ENCODE measurements at places on chromosomes 5 and 9.

DNA sequence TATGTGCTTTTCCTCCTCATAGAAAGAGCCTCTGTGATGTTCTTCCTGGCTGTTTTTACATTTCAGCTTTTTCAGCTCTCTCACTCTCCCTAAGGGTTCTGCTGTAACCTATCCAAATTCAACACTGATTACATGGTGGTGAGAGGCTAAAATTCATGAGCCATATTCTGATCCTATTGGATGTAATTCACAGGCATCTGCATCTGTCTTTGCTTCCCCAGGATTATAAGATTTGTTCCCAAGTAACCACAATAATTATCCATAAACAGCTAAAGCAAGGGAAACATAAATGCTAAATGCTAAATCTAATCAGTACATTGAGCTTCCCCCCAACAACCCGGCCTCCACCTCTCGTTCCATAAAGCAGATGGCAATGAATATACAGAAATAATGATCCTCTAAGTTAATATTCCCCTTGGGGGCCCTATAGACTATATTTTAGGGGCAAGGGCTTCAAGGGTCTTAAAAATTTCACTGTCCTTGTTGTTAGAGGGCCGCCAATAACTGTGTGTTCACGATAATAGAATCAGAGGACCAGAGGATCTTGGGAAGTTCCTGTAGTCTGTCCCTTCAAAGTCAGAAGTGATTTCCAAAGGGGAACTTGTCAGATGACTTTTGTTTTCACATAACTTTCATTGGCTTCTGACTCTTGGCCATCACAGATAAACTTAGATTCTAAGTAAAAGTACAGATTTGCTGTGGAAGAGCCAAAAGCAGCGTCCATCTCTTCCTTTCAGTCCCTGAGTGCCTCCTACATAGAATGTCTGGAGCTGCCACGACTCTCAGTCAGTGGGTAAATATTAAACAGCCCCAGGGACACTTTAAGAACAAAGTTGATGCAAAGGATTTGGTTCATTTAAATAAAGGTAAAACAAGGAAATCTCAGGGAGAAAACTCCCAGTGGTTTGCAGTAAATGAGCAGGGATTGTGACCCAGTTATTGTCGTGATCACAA, 125.6 kb downstream of the ALDH1A1 start:
- no peaks in the 10 kb centered on the region for H3K27me3 ChIP-seq
- no peak overlapping the region for H3K27ac ChIP-seq
- no peak for DNase-seq

DNA sequence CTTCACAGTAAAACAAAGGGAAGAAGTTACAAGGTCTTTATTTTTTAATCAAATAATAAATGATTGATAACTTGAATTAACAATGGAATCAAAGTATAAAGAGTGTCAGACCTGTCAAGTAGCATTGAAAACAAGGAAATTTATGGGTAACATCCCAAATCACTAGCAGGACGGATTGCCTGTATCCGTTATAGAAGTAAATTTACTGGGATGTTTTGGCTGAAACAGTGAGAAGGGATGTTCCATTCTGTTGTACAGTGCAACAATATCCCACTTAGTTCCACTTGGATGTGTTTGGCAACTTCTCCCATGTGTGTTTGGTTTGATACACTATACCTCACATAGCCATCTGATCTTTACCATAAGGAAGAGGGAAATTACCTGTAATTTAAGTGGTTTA, 421.0 kb upstream of the CHD1 start:
- no peak overlapping the region for H3K27ac ChIP-seq
- no peaks in the 10 kb centered on the region for H3K27me3 ChIP-seq
- H3K4me1 ChIP-seq = no peaks in the 10 kb centered on the region
- H3K36me3 ChIP-seq = no peaks in the 10 kb centered on the region
- DNase-seq = no peak

- no peaks in the 10 kb centered on the region for H3K27me3 ChIP-seq
- no peak overlapping the region for H3K27ac ChIP-seq
- H3K36me3 ChIP-seq = peaks cover 82% of the 10 kb centered on the region
- DNase-seq = no peak
- no peak overlapping the region for H3K4me3 ChIP-seq
- no peaks in the 10 kb centered on the region for H3K4me1 ChIP-seq
These were observed 13.5 kb downstream of the POLR1E start for GRCh38 chr9:37499297-37499696.

GRCh38 chr9:93036887-93037475, 21.5 kb upstream of the SUSD3 start:
- DNase-seq = no peak
- 0 out of 2 replicates have a peak, but pooled peaks cover 2% of the 10 kb centered on the region for H3K4me1 ChIP-seq
- no peaks in the 10 kb centered on the region for H3K27me3 ChIP-seq
- H3K4me3 ChIP-seq = no peak overlapping the region
- no peak overlapping the region for H3K27ac ChIP-seq

GRCh38 chr5:4947106-4947505, 193.0 kb upstream of the ADAMTS16 start:
- no peak overlapping the region for H3K27ac ChIP-seq
- no peaks in the 10 kb centered on the region for H3K27me3 ChIP-seq
- no peak for DNase-seq
- H3K36me3 ChIP-seq = no peaks in the 10 kb centered on the region

DNA sequence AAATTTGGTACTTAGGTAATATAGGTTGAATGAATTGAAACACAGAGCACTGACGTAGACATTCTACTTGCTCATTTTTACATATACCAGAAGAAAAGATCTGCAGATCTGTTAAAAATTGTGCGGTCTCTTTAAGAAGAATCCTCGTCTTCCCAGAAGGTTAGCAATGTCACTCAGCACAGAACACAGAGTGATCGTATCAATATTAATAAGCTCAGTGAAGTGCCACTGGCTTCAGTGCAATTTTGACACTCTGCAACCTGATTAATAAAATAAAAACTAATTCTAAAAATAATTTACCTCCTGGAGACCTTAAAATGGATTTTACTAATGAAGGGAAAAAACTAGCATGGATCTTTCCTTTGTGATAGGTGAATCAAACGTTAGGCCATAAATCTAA, 356.1 kb upstream of the DMAC1 start:
- no peak overlapping the region for H3K4me3 ChIP-seq
- no peaks in the 10 kb centered on the region for H3K36me3 ChIP-seq
- DNase-seq = no peak
- H3K27me3 ChIP-seq = no peaks in the 10 kb centered on the region
- no peak overlapping the region for H3K27ac ChIP-seq

DNA sequence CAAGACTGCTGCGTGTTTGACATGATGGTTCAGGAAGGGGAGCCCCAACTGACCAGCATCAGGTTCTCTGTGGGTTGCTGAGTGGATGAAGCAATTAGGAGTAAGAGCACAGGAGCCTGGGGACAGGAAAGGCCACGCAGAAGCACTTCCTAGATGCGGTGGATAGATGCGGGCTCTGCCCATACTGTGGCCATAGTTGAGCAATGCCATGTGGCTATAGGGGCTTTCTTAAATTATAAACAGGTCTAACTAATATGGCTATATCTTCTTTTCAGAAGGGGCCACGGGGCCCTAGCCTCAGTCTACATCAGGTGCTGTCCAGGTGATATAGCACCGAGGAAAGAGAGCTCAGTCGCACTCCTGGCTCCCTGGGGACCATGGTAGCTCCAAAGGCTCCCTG, 198.6 kb downstream of the GADD45G start:
- H3K36me3 ChIP-seq = no peaks in the 10 kb centered on the region
- no peak for DNase-seq
- no peak overlapping the region for H3K27ac ChIP-seq
- H3K27me3 ChIP-seq = no peaks in the 10 kb centered on the region

DNA sequence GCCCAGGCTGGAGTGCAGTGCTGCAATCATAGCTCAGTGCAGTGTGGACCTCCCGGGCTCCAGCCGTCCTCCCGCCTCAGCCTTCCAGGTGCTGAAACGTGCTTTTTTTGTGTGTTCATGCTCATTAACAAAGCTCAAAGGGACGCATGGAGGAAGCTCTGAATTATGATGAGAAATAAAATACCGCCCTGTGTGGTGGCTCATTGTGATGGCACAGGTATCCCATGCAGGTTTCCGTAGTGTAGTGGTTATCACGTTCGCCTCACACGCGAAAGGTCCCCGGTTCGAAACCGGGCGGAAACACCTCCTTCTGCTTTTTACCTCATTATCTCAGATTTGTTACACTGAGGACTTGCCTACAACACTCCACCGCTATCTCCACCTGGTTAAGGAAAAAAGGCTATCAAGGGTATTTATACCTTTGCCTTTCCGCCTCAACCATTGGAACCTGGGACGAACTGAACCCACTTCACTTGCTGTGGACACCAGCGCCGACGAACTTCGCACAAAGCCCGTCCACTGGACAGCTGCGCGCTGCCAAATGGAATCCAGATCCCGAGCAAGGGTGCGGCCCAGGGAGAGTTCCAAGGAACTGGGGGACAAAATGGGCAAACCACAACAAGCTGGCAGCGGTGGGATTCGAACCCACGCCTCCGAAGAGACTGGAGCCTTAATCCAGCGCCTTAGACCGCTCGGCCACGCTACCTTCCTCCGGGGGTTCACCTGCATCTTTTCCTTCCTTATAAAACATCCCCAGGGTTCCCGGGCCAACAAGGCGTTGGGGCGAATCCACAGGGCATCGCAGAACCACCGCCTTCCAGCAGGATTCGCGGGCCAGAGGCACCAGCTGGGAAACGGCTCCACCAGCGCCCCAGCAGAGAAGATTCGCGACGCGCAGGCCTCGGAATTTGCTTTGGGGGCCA, 26.3 kb downstream of the OR2V2 start:
- no peaks in the 10 kb centered on the region for H3K36me3 ChIP-seq
- H3K27me3 ChIP-seq = peaks cover 34% of the 10 kb centered on the region
- H3K27ac ChIP-seq = no peak overlapping the region
- peak; percentile 94 for DNase-seq
- H3K4me3 ChIP-seq = peak overlapping the region; percentile 72
- no peaks in the 10 kb centered on the region for H3K4me1 ChIP-seq

DNA sequence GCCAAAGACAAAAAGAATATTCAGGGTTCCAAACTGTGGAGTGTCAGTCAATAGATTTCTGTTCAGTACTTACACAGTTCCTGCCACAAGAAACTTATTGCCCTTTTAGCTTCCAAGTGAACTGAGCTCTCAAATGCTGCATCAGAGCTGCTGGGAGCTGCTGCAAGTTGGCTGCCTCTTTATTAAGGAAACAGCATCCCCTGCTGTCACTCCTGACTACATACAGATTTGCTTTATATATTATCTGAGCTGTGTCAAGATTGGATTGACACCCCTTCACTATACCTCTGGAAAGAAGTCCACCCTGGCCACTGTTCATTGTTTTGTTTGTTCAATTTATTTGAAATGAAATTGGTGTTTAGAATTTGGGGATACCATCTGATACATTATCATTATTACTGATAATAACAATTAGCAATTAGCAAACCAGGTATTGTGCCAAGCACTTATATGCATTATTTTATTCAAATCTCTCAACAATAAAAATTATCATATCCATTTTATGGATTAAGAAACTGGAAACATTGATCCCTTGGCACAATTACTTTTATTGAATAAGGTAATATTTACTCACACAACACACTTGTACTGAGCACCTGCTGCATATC, 16.4 kb upstream of the C5orf58 start:
- 0 out of 2 replicates have a peak, but pooled peaks cover 2% of the 10 kb centered on the region for H3K4me1 ChIP-seq
- no peaks in the 10 kb centered on the region for H3K36me3 ChIP-seq
- DNase-seq = no peak
- H3K4me3 ChIP-seq = no peak overlapping the region

GRCh38 chr9:135241381-135242048, 154.0 kb downstream of the OLFM1 start:
- H3K36me3 ChIP-seq = no peaks in the 10 kb centered on the region
- H3K4me3 ChIP-seq = no peak overlapping the region
- H3K27ac ChIP-seq = no peak overlapping the region
- no peaks in the 10 kb centered on the region for H3K4me1 ChIP-seq
- no peak for DNase-seq
- H3K27me3 ChIP-seq = no peaks in the 10 kb centered on the region

DNA sequence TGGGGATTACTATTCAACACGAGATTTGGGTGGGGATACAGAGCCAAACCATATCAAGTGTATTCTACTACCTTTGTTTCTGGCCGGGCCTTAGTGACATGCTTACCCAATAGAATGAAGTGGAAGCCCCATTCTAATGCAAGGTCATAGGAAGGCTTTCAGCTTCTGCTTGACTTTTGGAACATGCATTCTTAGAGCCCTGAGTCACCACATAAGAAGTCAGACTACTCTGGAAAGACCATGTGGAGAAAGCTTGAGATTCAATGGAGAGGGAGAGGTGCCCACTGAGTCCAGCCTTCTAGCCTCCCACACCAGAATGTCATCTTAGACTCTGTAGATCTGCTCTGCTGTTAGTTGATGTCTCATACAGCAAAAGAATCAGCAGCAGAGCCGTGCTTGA, 155.7 kb upstream of the FBN2 start:
- no peak overlapping the region for H3K27ac ChIP-seq
- no peak for DNase-seq
- no peaks in the 10 kb centered on the region for H3K36me3 ChIP-seq
- H3K4me3 ChIP-seq = no peak overlapping the region

All from H1 (cell line).